ENCODE measurements at places on chromosomes 1 and 21.
A peak's percentile ranks its signal among the peaks of the same experiment; 100 is the strongest.

DNA sequence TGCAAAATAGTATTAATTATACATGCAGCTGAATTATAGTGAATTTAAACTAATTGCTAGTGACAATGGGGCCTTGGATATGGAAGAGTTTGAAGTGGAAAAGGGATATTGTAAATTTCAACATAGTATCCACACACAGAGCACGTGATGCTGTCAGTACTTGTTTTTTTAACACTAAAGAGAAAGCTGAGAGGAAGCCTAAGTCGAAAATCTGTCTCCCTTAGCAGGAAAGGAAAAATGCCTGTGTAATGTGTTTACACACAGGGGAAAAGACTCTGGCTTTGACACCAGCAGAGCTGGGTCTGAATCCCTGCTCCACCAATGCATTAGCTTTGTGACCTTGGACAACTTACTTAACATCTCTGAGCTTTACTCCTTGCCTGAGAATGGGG, 42.6 kb downstream of the PCSK9 start:
- no peak for DNase-seq

- DNase-seq = no peak
These were observed 30.8 kb downstream of the TRIM67 start for GRCh38 chr1:231192620-231193163.

DNA sequence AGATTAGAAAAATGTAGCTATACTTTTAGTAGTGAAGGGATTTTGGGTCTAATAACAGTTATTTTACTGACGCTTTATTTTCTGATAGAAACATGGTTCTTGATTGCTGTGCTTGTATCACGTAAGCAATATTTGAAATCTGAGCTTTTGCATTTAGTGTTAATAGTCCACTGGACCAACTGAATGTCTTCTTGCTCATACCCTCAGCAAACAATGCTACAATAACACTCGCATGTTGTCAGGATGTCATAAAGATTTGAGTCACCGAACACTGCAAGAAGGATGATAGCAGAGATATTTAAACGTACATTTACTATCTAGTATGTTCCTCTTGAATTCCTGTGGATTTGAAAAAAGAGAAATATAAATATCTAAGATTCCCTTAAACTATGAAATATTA, 7.5 kb downstream of the DYRK1A start:
- DNase-seq = no peak

DNA sequence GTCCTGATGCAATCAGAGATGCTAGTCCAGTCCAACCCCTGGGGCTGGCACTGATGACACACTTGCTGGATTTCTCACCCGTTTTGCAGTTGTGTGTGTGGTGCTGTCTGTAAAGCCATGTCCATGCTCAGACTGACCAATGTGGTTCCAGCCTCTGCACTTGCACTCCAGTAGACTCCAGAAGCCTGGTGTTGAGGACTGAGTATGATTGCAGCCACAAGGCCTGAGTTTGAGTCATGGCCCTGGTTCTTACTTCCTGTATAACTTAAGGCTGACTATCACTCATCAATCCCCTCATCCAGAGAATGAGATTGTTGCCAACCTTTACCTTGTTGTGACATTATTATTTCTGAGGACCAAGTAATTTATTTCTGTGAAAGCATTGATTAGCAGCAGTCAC, 34.8 kb upstream of the IKBKE start:
- DNase-seq = no peak

DNA sequence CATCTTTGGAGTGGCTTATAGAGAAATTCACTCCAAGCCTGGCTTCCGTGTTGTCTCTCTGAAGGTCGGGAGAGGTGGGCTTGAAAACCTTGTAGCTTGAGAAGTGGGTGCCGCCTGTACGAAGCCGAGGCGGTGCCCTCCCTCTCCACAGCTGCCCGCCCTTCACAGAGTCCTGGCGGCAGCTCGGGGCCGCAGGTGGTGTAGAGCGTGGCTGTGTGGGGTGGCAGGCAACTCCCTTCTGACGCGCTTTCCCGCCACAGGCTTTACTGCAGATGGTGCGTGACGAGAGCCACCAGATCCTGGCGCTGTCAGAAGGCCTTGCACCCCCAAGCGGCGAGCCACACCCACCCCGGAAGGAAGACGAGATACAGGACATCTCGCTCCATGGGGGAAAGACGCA, 33.1 kb upstream of the DIP2A start:
- DNase-seq = no peak

- DNase-seq = no peak
These were observed 68.7 kb upstream of the KLHDC7A start for GRCh38 chr1:18411820-18412641.

- DNase-seq = no peak
These were observed 11.9 kb upstream of the NBL1 start for GRCh38 chr1:19632211-19632610.

DNA sequence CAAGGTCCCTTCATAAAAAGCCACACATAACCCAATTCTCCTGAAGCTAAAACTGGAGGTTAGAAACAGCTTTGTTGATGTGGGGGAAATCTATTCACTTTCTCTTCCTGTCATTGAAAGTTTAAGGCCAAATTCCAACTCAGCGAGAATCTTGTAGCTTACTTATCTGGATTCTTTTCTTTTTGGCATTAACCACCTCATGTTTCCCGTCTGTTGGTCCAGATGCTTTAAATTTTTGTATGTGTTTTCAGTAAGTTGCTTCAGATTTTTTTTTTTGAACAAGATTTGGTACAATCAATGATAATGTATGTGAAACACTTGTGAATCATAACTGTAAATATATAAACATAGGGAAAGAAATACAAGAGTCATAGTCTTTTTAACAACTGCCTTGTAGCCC, 33.7 kb upstream of the NEK7 start:
- no peak for DNase-seq

DNA sequence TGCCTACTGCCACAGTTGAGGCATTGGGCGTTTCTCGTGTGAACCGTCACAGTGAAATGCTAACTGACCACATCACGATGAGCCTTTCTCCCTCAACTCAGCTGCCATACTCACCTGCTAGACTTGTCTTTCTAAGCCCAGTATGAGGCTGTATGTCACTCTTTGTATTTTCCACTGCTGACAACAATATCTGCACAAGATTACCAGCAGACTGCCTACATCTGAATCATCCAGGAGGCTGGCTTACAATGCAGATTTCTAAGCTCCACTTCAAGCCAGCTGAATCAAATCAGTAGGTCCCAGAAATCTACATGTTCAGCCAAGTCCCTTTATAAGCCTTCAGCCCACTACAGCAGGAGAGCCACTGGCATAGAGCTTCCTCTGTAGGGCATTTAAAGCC, 355.0 kb upstream of the DUSP10 start:
- DNase-seq = no peak

GRCh38 chr1:76543495-76543894, 323.8 kb upstream of the ST6GALNAC5 start:
- no peak for DNase-seq

DNA sequence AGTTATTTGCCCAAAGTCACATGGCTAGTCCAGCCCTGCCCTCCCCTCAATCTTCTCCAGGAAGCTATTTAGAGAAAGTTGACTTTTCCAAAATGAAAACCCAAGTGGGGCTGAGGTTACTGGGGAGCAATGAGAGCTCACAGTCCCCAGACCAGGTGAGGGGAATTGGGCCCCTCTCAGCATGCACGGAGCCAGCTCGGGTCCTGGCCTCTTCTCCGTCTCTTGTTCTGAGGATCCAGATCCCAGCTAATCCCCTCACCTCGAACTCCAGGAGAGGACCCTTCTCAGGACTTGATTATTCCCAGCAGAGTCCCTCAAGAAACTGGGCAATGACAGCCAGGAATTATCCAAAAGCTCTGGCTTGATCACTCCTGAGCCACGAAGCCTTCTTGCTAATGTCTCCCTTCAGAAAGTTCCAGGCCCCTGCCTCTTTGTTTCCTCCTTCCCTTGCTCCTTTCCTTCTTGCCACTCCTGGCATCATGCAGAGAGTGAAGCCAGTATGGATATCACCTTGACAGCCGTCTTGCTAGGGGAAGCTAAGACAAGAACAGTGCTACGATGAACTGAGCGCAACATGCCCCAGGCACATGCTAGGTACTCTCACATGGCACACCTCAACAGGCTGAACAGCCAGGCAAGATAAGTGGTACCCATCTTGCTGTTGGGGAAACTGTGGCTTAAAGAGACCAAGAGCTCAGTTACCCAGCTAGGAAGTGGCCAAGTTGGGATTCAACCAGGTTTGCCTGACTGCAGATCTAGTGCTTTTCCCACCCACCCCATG, 51.9 kb downstream of the KLHDC7A start:
- no peak for DNase-seq

GRCh38 chr21:26397545-26397944, 175.5 kb downstream of the CYYR1 start:
- no peak for DNase-seq

DNA sequence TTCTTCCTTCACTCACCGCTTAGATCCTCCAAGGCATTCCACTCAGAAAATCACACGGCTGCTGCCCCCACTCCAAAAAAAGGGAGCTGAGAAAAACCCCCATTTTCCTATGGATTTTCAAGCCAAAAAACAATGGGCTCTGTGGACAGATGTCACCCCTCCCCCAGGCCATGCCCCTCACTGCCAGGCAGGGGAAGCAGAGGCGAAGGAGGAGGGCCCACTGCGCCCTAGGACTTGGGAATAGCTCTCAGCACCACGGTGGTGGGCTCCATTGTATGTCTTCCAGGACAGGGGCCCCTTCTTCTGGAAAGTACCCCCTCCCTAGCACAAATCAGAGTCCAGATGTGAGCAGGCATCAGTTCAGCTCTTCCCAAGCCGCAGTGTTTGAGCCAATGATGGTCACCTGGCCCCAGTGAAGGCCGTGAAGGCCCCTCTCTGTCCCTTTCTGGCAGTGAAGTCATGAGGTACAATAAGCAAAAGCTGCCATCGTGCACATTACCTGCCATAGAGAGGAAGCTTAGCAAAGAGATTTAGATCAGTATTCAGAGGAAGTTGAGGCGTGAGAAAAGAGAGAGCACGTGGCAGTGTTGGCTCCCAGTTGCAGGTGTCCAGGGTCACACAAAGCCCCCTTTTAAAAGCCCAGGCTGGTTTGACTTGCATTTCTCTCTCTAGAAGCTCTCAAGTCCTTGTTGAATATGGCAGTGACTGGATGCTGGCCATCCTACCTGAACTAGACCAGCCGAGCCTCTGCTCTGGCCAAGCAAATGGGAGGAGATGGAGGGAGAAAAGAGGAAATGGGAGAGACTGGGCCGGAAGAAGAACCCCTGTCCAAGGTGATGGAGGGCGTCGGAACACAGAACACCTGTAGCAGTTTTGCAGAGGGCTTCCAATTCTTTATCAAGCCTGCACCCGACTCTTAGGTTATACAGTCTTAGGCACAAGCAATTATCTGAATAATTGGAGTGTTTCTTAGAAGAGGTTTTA, 149.0 kb downstream of the TOMM20 start:
- DNase-seq = no peak

GRCh38 chr21:18041012-18041411, 203.6 kb upstream of the CHODL start:
- peak; percentile 17 for DNase-seq

DNA sequence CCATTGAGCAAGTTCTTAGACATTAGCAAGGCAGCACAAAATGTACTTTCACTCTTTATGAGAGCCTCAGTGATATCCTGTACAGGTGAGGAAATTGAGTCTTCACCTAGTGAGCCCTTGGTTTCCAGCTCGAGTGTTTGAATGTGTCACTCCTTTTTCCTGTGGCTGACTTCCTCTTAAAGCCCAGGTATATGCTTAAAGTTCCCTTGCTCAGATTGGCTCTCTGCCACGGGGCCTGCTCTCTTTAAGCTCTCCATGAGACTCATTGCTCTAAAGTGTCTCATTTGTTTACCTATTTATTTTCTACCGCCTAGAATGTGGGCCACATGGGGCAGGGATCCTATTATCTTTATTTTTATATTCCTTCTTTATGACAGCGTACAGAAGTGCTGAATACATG, 324.9 kb downstream of the SIPA1L2 start:
- DNase-seq = no peak

GRCh38 chr21:45988366-45989347, 7.1 kb downstream of the COL6A1 start:
- no peak for DNase-seq

GRCh38 chr1:165886983-165887382, 59.6 kb downstream of the UCK2 start:
- no peak for DNase-seq

DNA sequence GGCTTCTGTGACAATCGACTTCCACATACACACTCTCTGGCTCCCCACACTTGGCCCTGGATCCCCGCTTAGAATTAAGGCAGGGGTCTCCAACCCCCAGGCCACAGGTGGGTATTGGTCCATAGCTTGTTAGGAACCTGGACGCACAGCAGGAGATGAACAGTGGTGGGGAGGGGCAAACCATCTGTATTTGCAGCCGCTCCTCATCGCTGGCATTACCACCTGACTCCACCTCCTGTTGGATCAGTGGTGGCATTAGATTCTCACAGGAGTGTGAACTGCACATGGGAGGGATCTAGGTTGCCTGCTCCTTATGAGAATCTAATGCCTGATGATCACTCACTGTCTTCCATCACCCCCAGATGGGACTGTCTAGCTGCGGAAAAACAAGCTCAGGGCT, 16.0 kb downstream of the TRIM62 start:
- no peak for DNase-seq

DNA sequence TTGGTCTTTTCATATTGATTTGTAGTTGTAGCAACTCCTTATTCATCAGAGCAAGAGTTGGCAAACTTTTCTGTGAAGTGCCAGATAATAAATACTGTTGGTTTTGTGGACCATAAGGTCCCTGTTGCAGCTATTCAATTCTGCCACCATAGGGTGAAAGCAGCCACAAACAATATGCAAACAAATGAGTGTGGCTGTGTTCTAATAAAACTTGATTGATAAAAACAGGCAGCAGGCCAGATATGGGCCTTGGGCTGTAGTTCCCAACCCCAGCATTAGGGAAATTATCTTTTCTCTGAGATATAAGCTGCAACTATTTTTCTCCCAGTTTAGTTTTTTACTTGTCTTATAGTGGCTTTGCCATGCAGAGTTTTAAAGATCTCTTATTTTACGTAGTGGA, 469.2 kb downstream of the SMYD3 start:
- no peak for DNase-seq

- no peak for DNase-seq
These were observed 16.1 kb downstream of the ADORA1 start for GRCh38 chr1:203143641-203144040.

- no peak for DNase-seq
These were observed 116.5 kb downstream of the TMEM53 start for GRCh38 chr1:44557778-44558177.

DNA sequence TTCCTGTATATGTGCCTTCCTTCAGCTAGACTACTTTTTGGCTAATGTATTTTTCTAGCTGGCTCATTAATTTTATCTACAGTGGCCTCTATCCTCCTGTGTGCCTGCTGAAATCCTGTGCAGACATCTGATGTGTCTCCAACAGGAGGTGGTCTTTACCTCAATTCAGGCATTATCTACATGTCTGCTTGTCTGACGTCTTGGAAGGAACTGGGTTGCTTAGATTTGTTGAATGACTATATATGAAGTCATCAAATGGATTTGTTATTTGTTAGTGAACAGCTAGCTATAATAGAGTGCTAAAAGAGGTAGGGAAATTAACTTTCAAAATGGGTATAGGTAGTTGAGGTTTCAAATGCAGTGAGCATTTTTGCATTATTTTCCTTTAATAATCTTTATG, 6.7 kb downstream of the RPL5 start:
- no peak for DNase-seq

GRCh38 chr1:85911742-85912141, 203.5 kb upstream of the ZNHIT6 start:
- no peak for DNase-seq

- DNase-seq = no peak
These were observed 60.6 kb upstream of the IFI44L start for GRCh38 chr1:78559680-78560079.

All from NCI-H2081 treated with DMSO at 0.1 percent for 48 hours (cell line).